NCI-H1694 treated with DMSO at 0.1 percent for 48 hours (cell line): ENCODE measurements at places on chromosomes 3 and 15.

DNA sequence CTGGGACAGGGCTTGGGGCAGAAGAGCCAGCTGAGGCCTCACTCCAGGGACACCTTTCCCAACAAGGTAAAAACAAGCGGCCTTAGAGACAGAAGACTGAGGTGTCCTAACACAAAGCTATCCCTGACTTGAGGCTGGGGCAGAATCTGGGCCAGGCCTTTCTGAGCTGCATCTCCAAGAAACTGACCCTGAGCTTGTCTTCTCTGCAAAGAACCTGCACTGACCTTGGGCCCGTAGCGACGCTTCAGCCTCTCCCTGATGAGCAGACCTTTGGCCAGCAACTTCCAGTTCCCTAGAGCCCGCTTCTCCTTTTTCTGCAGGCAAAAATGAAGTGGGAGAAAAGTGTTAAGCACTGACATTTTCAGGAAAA, 22.2 kb downstream of the TMEM43 start:
- no peak for DNase-seq

- no peak for DNase-seq
These were observed 51.2 kb upstream of the ICE2 start for GRCh38 chr15:60530168-60530567.

GRCh38 chr3:143855183-143855582, 6.9 kb upstream of the SLC9A9 start:
- DNase-seq = no peak

GRCh38 chr3:73549051-73549600, 75.6 kb downstream of the PDZRN3 start:
- no peak for DNase-seq

- peak; percentile 15 for DNase-seq
These were observed 160.2 kb downstream of the FOXP1 start for GRCh38 chr3:71423151-71423906.

DNA sequence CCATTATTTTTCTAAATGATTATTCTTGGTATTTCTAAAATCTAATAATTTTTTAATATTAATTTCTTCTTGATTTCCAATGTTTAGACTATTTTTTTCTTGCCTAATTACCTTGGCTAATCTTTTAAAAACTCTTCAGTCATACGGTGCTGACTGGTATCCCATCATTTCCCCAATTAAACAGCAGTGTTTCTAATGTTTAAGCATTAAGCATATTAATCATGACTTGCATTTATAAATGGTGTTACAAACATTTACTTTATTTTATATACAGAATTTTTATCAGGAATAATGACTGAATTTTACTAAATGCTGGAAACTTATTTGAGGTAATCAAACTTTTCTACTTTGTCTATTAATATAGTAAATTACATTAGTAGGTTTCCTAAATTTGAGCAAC, 199.3 kb downstream of the ADAMTSL3 start:
- no peak for DNase-seq

DNA sequence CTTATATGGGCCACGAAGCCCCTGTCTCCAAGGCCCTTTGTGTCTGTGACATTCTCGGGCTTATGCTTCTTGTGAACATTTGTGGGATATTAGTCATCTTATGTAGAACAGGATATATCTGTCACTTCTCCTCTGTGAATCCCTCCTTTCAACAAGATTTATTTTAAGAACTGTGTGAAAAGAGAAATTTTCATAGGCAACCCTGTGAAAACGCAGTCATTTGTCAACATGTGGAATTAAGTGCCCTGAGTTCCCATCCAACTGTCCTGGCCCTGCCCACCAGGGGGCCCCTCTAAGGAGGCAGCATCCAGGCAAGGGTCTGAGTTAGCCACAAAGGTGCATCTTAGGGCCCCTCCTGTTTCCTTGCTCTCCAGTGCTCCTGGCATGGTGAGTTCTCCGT, 76.8 kb upstream of the CHRNA7 start:
- DNase-seq = no peak

DNA sequence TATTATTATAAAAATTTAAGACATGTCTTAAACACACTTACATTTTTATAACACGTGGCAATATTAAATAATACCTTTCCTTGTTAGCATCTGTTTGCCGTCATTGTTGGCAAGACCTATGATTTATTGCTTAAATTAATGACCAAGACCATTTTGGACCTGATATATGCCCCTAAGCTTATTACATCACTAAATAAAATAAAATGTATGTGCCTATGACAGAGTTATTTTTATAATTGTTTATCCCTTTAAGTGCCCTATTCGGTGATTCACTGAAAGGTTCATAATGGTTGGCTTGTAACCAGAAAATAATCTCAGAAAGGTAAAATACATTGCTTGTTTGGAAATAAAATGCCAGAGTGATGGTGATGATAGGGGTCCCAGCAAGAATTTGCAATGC, 17.5 kb downstream of the CDIN1 start:
- no peak for DNase-seq

- DNase-seq = no peak
These were observed 31.1 kb upstream of the SLC24A5 start for GRCh38 chr15:48089702-48090101.

GRCh38 chr3:187941135-187941847, 196.0 kb upstream of the BCL6 start:
- no peak for DNase-seq

- DNase-seq = no peak
These were observed 464.3 kb upstream of the AGTR1 start for GRCh38 chr3:148233403-148233802.

DNA sequence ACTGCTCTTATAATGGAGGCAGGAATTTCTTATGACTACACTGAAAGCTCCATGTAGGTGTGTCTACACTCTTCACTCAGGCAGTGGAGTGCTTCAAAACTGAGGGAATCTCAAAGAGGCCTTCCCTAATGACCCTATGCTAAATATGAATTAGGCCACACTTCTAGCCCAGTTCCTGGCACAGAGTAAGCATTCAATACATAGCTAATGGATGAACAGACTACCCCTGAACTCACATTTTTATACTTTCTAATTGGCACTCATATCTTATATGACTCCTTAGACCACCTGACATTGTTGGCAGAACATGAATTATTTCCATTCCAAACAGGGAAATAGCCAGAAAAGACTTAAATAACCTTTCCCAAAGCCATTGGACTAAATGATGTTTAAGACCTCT, 3.4 kb downstream of the RARRES1 start:
- DNase-seq = no peak

- DNase-seq = no peak
These were observed 1530.3 kb downstream of the SI start for GRCh38 chr3:163548015-163548414.

DNA sequence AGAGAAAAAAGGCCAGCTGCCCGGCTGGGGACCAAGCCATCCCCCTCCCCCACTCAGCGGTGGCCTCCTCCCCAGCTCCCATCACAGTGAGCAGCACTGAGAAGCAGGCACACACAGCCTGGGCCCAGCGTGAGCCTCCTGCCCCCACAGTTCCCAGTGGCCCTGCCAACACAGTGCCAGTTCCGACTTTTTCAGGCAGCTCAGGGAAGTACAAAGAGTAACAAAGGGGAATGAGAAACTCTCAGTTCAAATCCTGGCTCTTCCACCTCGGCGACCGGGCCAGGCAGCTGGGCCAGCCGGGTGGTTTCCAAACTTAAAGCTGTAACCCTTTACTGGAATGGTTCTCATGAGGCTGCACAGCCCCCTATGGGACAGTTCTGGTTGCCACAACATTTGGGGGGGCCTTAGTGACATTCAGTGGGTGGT, 18.5 kb downstream of the TNK2 start:
- no peak for DNase-seq

- DNase-seq = no peak
These were observed 67.3 kb downstream of the HMCES start for GRCh38 chr3:129345971-129346370.

- DNase-seq = no peak
These were observed 28.5 kb downstream of the PTPRG start for GRCh38 chr3:61589856-61590255.

DNA sequence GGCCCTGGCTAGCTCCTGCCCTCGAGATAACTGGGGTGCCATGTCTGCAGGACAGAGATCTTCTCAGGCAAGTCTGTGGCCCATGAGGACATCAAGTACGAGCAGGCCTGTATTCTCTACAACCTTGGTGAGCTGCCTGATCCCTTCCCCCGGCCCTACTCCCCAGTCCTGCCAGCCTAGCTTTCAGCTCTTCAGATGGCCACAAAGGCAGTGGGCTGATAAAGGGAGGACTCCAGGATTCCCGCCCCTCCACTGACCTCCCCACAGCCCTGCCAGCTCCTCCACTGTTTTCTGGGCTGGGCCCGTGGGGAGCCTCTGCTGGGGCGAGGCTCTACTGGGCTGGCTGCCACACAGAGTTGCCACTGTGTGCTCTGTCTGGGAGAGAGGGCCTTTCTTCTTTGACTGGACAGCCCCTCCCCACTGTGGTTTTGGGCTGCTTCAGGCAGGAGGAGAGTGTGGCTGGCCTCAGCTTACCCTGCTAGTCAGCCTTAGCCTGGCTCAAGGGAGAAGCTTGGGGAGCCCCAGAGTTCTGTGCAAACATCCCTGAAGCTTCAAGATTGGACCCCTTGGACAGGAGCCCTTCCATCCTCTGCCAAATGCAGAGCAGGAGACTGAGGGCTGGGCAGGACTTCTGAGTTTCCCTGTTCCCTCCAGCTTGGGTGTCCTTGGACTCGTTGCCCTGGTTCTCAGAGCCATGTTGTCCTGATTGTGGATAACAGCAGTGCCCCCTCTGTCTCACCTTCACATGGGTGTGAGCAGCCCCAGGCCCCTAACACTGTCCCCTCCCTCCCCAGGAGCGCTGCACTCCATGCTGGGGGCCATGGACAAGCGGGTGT, 24.4 kb downstream of the PTPN23 start:
- DNase-seq = no peak

- DNase-seq = peak; percentile 74
These were observed 46.3 kb downstream of the GPR171 start for GRCh38 chr3:151156618-151157216.

DNA sequence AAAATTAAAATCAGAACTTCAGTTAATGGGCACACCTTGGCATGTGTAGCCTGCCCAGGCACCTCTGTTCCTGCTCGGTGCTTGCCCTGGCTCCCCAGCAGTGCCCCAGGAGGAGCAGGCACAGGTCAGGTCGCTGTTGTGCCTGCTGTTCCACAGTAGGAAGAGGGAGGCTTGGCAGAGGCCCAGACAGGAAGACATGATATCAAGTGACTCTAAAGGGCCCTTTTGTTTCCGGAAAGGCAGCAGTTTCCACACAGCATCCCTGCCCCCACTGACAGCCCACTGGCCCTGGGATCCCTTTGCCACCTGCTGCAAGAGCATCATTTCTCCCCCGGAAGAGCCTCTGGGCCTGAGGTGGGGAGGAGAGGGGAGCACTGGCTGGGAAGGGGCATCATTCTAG, 40.5 kb upstream of the HES1 start:
- DNase-seq = peak; percentile 37

DNA sequence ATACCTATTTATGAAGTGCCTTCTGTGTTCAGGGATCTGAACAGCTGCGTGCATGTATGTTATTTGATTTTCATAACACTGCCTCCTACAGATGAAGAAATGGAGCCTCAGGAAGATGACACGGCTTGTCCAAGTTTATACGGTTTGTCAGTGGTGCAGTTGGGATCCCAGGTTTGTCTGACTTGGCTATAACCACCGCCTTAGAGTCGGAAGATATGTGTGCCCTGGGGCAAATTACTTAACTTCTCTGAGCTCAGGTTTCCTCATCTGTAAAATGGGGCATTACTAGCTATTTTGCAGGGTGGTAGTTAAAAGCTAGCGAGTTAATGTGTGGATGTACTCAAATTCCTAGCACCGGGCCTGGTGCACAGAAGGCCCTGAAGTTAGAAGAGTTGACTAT, 54.1 kb upstream of the ANP32A start:
- DNase-seq = no peak

DNA sequence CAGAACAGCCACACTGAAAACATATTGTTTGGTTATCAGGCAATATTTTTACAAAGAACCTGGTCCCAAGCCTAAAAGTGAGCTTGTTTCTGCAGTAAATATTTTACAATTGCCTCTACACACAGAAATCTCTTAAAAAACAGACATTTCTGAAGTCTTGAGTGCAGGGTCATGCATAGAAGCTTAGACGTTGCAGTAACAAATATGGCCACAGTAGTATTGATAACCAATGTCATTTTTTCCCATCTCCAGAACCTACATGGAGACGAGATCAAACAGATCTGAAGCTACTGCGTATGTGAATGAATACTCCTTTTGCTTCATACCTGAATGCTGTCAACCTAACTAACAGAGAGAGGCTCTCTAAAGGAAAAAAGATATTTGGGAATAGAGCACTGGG, 19.6 kb upstream of the ARL8B start:
- no peak for DNase-seq
